ENCODE measurements at places on chromosomes 12 and 14.

- peak; percentile 74 for DNase-seq
These were observed 10.4 kb upstream of the GPR132 start for GRCh38 chr14:105075379-105076295.

- no peak for DNase-seq
These were observed 28.2 kb upstream of the FLRT2 start for GRCh38 chr14:85501751-85502150.

- DNase-seq, result no peak
These were observed 140.0 kb downstream of the PDE3A start for GRCh38 chr12:20508359-20508758.

GRCh38 chr12:75986001-75986746 lies 45.4 kb downstream of the PHLDA1 start:
- no peak for DNase-seq

DNA sequence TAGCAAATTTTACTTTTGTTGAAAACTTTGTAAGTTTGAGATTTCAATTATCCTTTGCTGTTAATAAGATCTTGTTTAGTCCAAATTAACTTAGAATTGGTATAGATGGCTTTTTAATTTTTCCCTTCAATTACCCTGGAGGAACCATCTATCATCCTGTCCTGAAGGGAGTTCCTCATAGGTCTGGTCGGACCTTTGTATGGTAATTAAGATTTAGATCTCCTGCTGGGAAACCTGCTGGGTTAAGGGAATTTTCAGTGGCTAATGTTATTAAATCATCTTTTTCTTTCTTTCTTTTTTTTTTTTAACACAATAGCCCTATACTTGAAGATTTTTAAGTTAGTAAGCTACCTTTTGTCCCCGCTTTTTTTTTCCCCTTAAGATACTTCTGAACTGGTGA lies 63.0 kb upstream of the PRMT8 start:
- DNase-seq, result no peak

DNA sequence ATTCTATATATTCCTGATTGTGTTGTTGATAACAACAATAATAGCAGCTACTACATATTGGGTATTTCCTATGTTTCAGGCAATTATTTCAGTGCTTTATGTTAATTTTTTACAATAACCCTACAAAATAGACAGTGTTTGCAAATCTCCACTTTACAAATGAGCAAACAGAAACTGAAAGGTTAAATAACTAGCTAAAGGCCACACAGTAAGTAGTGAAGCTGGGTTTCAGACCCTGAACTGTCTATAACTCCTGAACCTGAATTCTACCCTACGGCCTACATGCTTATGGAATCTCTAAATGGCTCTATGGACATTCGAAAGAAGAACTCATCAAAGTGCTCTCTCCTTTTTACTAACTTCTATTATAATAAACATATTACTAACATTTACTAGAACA lies 19.7 kb upstream of the NUDT4 start:
- no peak for DNase-seq

Data from psoas muscle (tissue), 8 donors.